Activated T-helper 1 cell treated with Interleukin-2 at 50 U/mL for 16 hours (primary cell): ENCODE measurements at places on chromosomes 7 and 10.

DNA sequence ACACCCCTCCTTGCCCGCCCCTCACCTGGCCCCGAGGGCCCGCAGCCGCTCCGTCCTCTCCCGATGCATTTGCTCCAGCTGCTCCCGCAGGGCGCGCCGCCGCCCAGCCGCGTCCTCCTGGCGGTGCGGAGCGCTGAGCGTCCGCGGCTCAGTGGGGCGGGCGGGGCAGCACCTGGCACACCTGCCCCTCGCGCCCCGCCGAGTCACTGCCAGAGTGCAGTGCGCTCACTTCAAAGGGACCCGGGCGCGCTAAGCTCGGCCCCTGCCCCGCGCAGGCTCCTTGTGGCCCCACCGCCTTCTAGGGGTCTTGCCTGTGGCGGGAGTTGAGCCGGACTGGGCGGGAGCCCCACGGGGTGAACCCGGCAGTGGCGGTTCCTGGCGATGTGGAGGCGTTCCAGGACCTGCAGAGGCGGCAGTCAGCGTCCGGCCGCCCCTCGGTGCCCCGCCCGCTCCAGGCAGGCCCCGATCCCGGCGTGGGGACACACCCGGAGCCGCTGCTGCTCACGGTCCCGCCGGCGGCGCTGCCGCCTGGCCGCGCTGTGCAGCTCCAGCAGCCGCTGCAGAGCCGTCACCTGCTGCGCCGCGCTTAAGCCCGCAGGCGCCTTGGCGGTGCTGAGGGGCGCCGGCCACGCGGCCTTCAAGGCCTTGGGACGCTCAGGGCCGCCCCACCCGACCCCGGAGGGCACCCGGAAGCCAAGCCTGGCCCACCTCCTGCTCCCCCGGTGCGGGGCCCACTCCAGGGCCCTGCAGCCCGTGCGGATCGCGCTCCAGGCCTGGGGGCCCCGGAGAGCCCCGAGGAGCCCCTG, 6.7 kb downstream of the ATP6V1F start:
- peak; percentile 33 for DNase-seq

- no peak for DNase-seq
Measured at GRCh38 chr10:96684826-96685225, 35.5 kb downstream of the PIK3AP1 start.

DNA sequence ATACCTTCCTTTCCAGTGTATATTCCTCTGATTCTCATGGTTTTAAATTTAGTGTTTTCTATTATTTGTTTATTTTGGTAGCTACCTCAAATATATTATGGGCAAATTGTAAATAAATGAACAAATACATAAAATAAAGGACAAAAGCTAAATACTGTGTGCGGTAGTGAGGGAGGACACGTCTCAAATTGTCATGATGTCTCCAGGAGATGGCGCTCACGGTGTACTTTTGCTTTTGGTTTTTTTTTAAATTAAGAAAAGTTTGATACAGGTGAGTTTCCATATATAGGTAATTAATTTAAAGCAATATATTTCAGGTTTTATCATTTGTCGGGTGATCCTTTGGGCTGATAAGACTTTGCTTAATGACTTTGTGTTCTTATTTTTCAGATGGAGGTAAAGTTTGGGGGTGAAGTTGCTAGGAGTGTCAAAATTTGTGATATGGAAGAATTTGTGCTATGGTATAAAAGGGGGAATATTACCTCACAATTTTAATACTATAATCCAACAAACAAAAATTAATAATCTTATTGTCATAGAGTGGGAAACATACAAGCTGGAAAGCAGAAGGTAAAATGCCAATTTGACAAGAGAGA, 68.4 kb upstream of the TMEM229A start:
- no peak for DNase-seq

GRCh38 chr10:123884907-123885381, 6.7 kb downstream of the CPXM2 start:
- DNase-seq: no peak

- DNase-seq: no peak
Measured at GRCh38 chr7:101165958-101166647, 734 bp upstream of the VGF start.

DNA sequence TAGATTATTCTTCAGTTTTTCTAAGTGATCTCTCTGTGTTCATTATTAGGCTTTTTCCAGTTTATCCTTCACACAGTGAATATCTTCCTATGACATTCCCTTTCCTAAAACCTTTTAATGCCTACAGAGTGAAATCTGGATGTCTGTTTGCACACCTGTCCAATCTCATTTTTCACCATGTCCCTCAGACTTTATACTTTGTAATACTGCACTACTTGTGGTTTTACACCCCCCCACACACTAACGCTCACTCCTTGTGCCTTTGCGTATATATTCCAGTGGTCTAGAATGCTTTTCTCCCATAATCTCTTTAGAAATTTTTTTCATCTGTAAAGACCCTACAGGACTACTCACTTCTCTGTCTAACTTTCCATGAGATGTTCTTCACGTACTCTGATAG, 98.2 kb downstream of the EXOC6 start:
- DNase-seq: no peak

- DNase-seq: no peak
Measured at GRCh38 chr7:70069977-70070376, 471.7 kb downstream of the AUTS2 start.

GRCh38 chr7:36084485-36085091, 68.5 kb upstream of the EEPD1 start:
- DNase-seq: no peak

GRCh38 chr7:81420526-81421226, 349.2 kb downstream of the HGF start:
- DNase-seq: no peak

DNA sequence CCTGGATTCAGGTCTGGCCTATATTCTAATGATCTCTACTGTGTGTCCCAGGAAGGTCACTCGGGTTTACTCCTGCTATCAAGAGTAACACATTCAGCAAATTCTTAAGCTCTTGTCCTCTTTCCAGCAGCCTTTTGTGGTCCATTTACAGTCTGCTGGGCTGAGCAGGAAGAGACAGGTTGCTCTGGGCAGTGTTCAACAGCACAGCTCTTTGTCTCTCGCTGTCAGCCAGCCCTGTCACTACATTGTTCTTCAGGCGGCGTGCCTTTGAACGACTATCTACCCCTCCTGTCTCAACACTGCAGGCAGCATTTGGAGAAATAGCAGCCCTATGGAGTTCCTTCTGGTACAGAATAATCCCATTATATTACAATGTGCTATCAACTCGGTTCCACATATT, 192.2 kb upstream of the TBX20 start:
- DNase-seq: no peak

DNA sequence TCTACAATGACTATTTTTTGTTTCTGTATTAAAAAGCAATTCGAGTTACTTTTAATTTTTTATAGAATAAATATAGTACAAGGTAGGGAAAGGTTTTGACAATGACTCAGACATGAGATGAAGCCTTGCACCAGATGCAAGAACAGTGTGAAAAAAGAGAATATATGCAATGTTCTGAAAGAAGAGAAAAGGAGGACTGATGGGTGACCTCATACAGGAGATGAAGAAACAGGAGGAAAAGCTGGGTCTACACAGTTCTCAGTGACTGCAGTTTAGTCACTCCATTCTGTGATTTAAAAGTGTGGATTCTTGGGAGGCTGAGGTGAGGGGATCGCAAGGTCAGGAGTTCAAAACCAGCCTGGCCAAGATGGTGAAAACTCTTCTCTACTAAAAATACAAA, 38.3 kb upstream of the YAE1 start:
- no peak for DNase-seq

DNA sequence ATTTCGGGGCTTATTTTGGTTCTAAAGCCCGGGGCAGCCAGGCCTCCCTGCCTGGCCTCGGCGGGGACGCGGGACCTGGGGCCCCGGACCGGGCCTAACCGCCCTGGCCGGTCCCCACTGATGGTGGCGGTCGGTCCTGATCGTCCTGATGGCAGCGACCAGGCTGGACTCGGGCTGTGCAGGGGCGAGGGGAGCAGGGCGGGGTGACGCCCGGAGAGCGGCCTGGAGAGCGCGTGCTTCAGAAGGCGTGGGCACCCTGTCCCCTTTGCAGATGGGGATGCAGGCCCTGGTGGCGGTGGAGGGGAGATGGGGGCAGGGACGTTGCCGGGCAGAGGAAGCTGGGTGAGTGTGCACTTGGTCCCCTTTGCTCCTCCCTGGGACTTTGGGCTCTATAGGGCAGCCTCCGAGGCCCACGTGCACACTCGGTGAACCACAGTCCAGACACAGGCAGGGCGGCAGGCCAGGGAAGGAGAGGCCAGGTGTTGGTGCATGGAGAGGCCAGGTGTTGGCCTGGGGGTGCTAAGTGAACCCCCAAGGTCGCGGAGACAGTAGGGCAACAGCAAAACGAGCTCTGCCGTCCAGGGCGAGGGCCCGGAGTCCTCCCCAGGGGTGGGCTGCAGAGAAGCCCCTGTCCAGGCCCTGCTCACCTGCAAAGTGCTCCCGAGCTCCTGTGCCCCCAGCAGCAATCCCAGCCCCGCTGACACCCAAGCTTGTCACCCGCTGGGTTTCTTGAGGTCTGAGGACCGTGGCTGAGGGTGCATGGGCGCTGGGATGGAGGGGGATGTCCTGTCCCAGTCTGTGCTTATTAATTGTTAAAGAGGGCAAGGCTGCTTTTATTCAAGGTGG, 42.4 kb upstream of the FAM20C start:
- peak; percentile 5 for DNase-seq

DNA sequence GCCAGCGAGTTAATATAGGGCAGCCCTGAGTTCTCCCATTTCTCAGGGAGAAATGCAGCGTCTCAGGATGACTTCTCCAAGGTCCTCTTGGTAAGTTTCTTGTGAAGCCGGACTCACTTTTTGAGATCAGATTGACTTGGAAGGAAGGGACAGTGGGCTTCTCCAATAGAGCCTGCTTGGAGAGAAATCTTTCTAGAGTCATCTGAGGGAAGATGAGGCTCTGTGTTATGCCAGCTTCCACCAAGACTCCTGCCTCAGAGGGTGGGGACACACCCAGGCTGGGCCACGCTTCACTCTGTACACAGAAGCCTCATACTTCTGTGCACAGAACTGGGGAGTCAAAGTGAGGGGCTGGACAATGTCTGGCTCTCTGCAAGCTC, 5.6 kb downstream of the C10orf105 start:
- DNase-seq: no peak

GRCh38 chr10:107264742-107265141, 100.2 kb upstream of the SORCS1 start:
- DNase-seq: no peak

GRCh38 chr7:51929818-51930217, 613.2 kb upstream of the COBL start:
- DNase-seq: no peak

GRCh38 chr7:130387628-130388403, 7.5 kb downstream of the CPA1 start:
- no peak for DNase-seq

DNA sequence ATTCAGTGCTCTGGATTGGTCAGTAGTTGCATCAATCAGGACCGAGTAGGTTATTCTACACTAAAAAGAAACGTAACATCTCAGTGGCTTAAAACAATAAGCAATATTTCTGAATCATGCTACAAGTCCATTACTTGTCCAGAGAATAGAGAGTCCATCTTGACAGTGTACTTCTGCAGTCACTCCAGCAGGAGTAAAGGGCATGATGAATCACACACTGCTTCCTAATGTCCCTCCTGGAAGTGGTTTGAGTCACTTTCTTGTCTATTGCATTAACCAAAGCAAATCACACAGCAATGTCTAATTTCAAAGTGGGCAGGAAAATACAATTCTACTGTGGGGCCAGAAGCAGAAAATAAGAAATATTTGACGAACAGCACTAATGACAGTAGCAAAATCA, 124.8 kb downstream of the TSPAN12 start:
- no peak for DNase-seq

DNA sequence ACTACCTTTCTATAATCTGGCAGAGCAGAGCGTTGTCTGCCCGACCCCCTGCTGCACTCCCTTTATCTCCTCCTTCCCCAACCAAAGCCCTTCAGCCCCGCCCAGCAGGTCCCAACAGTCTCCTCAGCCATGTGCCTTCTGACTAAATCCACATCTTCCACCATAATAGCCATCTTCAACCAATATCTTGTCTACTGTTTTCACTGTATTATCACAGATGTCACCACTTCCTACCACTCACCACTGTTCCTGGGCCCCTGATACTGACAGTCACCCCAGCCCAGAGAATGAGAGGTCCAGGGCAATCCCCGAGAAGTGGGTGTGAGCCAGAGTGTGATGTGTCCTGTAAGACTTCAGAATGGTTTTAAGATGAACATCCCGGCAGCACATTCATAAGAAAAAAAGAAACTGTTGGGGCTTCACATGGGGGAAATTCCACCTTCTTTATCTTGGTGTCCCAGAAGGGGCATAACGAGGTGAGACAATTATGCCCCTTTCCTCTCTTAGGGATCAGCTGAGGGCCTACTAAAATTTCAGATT, 25.3 kb downstream of the CCDC6 start:
- DNase-seq: no peak

DNA sequence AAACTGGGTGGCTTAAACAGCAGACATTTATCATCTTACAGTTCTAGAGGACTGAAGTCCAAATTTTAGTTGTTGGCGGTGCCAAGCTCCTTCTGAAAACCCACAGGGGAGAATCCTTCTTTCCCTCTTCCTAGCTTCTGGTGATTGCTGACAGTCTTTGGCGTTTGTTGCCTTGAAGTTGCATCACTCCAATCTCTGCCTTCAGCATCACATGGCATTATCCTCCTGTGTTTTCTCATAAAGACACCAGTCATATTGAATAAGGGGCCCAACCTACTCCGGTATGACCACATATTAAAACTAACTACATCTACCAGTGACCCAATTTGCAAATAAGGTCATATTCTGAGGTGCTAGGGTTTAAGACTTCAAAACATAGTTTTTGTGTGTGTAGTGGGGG, 472.1 kb upstream of the IGFBP3 start:
- no peak for DNase-seq

DNA sequence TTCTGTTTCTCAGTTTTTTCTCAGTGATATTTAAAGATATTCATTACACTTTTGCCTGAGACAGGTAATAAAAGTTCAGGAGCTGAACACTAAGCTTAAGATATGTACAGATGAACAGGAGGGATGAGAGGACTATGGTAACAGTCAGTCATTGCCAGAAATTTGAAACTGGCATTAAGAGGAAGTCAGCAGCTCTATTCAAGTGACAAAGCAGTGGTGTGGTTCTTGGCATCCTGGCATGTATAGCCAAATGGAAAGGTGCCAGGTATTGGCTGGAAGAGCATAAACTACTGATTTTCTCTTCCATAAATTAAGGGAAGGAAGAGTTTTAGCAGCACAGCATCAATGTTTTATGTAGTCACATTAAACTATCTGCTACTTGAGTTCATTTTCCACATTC, 22.7 kb downstream of the HOXA1 start:
- no peak for DNase-seq

GRCh38 chr7:138169441-138169851, 93.2 kb downstream of the AKR1D1 start:
- DNase-seq: no peak

GRCh38 chr7:157719008-157719682, 382.3 kb downstream of the DNAJB6 start:
- DNase-seq: no peak
